ENCODE measurements at places on chromosomes 2 and 18. TPM values are rescaled to one million over a fixed set of nuclear protein-coding genes. Genes with fewer than 3 reads are reported as not detected.
A peak's percentile ranks its signal among the peaks of the same experiment; 100 is the strongest.

Gene SIGLEC15
- total RNA-seq, result 8.0 TPM

GRCh38 chr2:150485871-150486538 lies 1.5 kb downstream of the RND3 start:
- no peaks in the 10 kb centered on the region for H3K27me3 ChIP-seq
- peak overlapping the region; percentile 99 for H3K27ac ChIP-seq
- H3K36me3 ChIP-seq, result peaks cover 33% of the 10 kb centered on the region
- peaks cover 38% of the 10 kb centered on the region for H3K4me1 ChIP-seq
- H3K4me3 ChIP-seq, result peak overlapping the region; percentile 95

Gene ARHGEF4
- total RNA-seq, result 3.6 TPM

Gene IL36G
- not detected for total RNA-seq

- DNase-seq, result no peak
- no peak overlapping the region for H3K27ac ChIP-seq
- no peaks in the 10 kb centered on the region for H3K4me1 ChIP-seq
- peaks cover 3% of the 10 kb centered on the region for H3K27me3 ChIP-seq
Measured at GRCh38 chr18:939166-939565, 34.5 kb downstream of the ADCYAP1 start.

DNA sequence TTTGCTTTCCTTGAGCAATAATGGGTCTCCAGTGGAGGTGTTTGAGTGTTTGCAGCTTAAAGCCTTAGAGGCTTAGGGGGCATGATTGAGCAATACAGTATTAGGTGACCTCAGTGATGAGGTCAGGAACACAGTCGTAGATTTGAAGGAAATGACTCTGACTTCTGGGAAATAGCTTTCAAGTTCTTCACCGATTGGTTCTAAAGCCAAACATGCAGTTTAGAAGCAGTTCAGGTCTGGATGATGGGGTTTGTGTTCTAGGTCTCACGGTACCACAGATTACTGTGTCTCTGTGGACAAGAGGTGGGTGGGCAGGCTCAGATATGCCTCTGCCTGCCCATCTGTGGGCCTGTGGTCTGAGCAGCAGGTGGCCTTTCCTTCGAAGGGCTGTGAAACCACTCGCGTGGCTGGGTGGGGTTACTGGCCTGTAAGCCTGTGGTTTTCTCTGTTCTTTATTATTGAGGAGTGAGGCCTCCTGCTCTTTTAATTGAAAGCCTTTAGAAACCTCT lies 7.8 kb downstream of the MTHFD2 start:
- no peaks in the 10 kb centered on the region for H3K27me3 ChIP-seq
- no peak overlapping the region for H3K4me3 ChIP-seq
- H3K27ac ChIP-seq, result peak overlapping the region; percentile 70
- DNase-seq, result no peak
- peaks cover 23% of the 10 kb centered on the region for H3K4me1 ChIP-seq

DNA sequence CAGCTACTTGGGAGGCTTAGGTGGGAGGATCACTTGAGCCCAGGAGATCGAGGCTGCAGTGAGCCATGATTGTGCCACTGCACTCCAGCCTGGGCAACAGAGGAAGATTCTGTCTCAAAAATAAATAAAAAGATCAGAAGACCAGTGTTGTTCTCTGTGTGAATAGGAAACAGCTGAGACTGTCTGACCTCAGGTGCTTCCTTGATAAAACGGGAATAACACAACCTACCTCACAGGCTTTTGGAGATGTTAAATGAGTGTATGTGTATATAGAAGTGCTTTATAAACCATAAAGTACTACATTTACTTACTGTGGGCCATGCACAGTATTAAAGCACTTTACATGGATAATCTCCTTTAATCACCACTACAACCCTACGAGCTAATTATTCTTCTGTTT lies 9.9 kb upstream of the CETN1 start:
- no peaks in the 10 kb centered on the region for H3K36me3 ChIP-seq
- no peak overlapping the region for H3K4me3 ChIP-seq
- DNase-seq, result no peak
- H3K27ac ChIP-seq, result no peak overlapping the region
- H3K4me1 ChIP-seq, result no peaks in the 10 kb centered on the region

GRCh38 chr2:23412556-23413155 lies 27.7 kb downstream of the KLHL29 start:
- no peak overlapping the region for H3K4me3 ChIP-seq
- peaks cover 19% of the 10 kb centered on the region for H3K4me1 ChIP-seq
- H3K27me3 ChIP-seq, result no peaks in the 10 kb centered on the region
- no peak for DNase-seq
- H3K27ac ChIP-seq, result peak overlapping the region; percentile 81

- DNase-seq, result no peak
- peaks cover 9% of the 10 kb centered on the region for H3K4me1 ChIP-seq
- H3K27ac ChIP-seq, result no peak overlapping the region
- no peaks in the 10 kb centered on the region for H3K27me3 ChIP-seq
Measured at GRCh38 chr2:133986881-133987795, 266.7 kb upstream of the MGAT5 start.

DNA sequence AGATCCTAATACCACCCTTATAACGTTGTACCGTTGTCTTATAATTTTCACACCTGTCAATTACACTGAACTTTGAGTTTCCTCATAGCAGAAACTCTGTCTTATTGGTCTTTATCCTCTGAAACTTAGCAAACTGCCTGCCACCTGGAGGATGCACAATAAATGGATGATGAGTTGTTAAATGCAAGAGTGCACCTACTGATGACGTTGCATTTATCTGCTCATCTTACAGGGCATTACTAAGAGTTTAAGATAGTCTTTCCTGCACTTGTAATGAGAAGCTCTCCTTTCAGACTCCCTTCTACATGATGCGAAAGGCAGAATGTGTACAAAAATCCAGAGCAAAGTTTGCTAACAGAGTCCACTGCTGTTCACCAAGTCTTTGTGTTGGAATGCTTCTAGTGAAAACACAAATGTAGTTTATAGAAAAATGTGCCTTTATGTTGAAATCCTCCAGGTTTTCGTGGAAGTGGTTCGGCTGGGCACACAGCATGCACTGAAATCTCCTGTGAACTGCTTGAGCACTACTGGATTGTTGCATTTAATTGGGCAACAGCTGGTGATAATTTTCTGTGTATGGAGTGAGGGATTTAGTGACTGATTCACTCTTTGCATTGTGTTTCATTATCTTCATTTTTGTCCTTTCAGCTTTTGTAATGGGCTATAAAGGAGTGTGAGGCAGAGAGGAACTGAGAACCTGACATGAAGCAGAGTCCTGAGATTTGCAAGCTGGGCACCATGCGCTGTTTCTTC lies 665.8 kb upstream of the ID2 start:
- H3K4me3 ChIP-seq, result no peak overlapping the region
- no peak for DNase-seq
- no peaks in the 10 kb centered on the region for H3K36me3 ChIP-seq
- H3K4me1 ChIP-seq, result no peaks in the 10 kb centered on the region
- H3K27ac ChIP-seq, result no peak overlapping the region

GRCh38 chr2:3608373-3609278 lies 13.7 kb downstream of the COLEC11 start:
- H3K4me3 ChIP-seq, result no peak overlapping the region
- DNase-seq, result no peak
- no peaks in the 10 kb centered on the region for H3K36me3 ChIP-seq
- H3K27ac ChIP-seq, result no peak overlapping the region
- no peaks in the 10 kb centered on the region for H3K27me3 ChIP-seq

GRCh38 chr2:38462121-38462661 lies 85.1 kb upstream of the ATL2 start:
- no peak overlapping the region for H3K27ac ChIP-seq
- no peak overlapping the region for H3K4me3 ChIP-seq
- H3K27me3 ChIP-seq, result peaks cover 24% of the 10 kb centered on the region
- no peaks in the 10 kb centered on the region for H3K36me3 ChIP-seq
- H3K4me1 ChIP-seq, result no peaks in the 10 kb centered on the region

Gene ZAP70
- total RNA-seq, result under 0.01 TPM

Gene CCDC74B
- 5.4 TPM for total RNA-seq

GRCh38 chr2:1584691-1585485 lies 159.4 kb downstream of the PXDN start:
- no peaks in the 10 kb centered on the region for H3K27me3 ChIP-seq
- H3K36me3 ChIP-seq, result no peaks in the 10 kb centered on the region
- no peak overlapping the region for H3K4me3 ChIP-seq

Gene DSC3
- under 0.01 TPM for total RNA-seq

DNA sequence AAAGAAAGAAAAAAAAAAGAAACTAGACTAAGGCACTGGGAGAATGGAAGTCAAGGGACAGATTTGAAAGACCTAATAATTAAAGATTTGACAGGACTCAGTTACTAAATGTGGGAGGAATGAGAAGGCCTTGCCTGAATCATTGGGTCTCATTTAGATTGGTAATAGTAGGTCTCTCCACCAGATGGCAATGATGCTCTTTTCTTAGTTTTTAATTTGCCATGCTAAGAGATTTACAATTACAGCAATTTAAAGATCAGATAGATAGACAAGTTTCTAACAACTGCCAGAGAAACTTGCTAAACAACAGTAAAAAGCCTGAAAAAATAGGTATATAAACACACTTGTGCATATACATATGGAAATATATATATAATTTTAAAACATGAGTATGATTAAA lies 153.0 kb downstream of the TMEM247 start:
- H3K27me3 ChIP-seq, result no peaks in the 10 kb centered on the region
- H3K36me3 ChIP-seq, result no peaks in the 10 kb centered on the region
- peak; percentile 49 for DNase-seq
- no peak overlapping the region for H3K4me3 ChIP-seq
- H3K4me1 ChIP-seq, result peaks cover 7% of the 10 kb centered on the region

GRCh38 chr2:74464406-74464805 lies 776 bp downstream of the MOGS start:
- H3K4me1 ChIP-seq, result peaks cover 15% of the 10 kb centered on the region
- DNase-seq, result peak; percentile 70
- H3K27me3 ChIP-seq, result no peaks in the 10 kb centered on the region

DNA sequence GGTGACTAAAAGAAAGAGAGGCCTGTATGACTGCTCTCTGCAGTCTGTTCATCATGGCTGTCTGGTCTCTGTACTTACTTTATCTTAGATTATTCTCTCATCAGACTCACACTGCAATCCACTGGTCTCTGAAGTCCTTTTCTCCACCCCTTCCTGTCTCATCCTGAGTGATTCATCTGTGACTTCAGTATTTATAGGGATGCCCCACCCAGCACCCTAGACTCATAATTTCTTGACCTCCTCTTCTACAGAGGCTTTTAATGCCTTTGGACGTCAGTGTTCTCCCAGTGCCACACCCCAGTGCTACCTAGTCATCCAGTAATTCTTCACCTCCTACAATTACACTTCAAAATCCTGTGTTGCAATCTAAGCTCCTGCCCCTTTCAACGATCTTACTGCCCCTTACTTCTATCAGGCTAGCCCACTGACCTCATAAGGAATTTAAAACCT lies 14.9 kb upstream of the ITPRID2 start:
- no peaks in the 10 kb centered on the region for H3K27me3 ChIP-seq
- H3K4me1 ChIP-seq, result no peaks in the 10 kb centered on the region
- no peak overlapping the region for H3K4me3 ChIP-seq
- H3K27ac ChIP-seq, result no peak overlapping the region
- DNase-seq, result no peak

All from osteoblast (primary cell).